ENCODE measurements at places on chromosomes 7 and 10.

DNA sequence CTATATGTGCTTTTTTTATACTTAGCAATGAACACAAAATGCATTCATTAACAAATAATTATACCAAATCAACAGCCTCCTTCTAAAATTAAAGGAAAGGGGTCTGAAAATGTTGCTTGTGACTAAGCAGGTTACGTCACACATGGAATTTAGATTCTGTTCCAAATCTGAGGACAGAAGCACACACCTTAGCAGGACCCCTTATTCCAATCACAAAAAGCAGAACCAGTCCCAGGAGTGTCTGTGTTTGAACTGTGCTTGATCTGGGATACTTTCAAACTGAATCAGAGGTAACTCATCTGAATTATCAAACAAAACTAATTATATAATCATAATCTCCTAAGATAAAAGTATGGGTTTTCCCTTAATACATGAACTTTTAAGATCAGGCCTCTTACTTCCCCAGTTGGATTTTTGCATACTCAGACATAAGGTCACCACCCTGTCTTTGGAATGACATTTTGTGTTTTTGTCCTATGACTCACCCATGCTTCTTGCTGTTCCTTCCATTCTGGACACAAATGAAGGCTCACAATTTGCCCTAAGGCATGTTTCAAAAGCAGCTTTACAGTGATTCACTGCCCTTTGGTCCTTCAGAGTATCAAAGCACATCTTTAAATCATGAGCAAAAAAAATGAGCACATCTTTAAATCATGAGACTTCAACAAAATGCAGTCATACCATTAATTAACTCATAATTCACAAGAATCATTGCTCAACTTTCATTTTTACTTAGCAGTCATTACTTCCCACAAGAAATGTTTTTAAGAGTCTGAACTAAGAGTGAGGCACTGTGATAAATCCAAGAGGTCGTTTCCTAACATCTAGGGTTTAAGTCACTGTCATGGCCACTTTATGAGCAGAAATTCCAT, 35.5 kb downstream of the SEMA3C start:
- DNase-seq, result no peak

DNA sequence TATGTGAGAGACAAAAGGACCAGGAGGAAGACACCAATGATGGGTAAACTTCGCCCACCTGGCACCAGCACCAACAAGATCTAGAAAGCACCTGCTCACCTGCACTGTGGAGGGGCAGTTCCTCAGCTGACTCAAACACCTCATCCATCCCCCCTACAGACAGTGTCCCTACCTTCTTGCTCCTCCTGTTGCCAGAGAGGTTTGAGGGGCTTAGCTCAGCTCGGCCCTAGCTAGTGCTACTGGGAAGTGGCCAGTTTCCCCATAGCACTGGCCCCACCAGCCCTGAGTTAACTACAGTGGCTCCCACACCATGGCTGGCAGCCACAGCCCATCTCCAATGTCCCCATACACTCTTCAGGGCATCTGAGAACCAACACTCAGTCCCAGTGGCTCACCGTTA, 70.8 kb downstream of the GRID1 start:
- no peak for DNase-seq

- DNase-seq, result no peak
Measured at GRCh38 chr10:59993931-59994330, 87.6 kb upstream of the CCDC6 start.

GRCh38 chr10:112986544-112987190, 36.6 kb downstream of the TCF7L2 start:
- DNase-seq, result no peak

DNA sequence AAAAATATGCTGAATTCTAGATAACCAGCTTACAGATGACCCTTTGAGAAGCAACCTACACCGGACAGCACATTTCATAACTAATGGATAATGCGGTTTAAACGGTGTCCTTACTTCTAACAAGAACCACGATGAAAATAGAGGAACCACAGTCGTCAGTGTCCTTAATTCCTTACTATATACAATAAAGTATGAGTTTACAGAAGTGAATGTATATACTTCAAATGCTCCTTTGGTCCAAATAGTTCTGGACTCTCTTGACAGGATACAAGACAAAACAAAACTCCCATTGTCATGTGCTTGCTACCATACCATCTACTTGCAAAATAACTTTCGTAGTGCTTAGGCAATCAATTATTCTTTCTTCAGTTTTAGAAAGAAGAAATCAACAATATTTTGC, 2.4 kb downstream of the NAMPT start:
- DNase-seq, result no peak

DNA sequence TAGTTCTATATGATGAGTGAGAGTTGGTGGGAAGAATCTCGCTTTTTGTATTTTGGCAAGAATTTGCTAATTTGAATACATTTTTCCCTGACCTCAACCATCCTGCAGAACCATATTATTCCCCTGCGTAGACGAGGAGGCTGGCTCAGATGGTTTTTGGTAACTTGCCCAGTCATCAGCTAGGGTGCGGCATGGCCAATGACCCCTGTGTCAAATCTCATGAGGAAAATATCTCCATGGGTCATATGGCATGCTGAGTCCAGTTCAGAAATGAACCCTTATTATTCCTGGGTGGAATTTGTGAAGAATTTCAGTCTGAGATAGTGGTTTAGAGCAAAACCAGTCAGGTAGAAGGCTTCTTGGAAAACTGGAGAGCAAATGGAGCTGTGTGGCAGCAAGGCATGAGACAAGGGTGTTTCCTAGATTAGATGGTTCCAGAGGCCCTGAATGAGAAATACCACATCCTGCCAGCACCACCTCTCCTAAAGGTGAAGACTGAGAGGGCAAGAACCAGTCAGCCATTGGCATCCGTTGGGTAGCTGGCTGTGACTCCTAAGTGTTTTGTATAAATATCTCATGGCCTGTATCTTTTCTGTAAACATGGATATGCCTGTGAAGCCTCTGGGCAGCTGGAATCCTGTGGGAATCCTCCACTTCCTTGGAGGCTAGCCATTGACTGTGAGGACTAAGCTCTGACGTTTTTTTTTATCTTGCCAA, 5.8 kb upstream of the UPP1 start:
- DNase-seq, result no peak

GRCh38 chr7:24659505-24659904, 86.3 kb downstream of the PALS2 start:
- no peak for DNase-seq

GRCh38 chr10:70902661-70903261, 14.4 kb upstream of the PCBD1 start:
- DNase-seq, result no peak

- DNase-seq, result no peak
Measured at GRCh38 chr10:71349406-71349805, 30.3 kb downstream of the SLC29A3 start.

- DNase-seq, result no peak
Measured at GRCh38 chr10:133458710-133459453, 5.1 kb downstream of the SCART1 start.

- DNase-seq, result no peak
Measured at GRCh38 chr10:11898372-11899066, 75.4 kb downstream of the PROSER2 start.

DNA sequence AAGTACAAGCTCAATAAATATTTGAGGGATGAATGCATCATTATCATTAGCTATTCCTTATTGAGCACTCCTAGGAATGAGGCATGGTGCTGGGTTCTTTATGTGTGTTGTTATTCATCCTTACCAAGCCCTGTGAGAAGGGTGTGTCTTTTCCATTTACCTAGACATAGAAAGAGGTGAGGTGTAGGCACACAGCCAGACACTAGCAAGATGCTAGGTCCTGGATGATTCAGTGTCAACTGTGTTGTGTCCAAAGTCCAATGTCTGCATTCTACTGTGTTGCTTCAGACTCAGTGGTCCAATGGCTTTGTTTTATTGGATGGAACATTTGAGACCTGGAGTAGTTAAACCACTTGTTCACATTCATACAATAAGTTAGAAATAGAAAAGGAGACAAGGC, 605.5 kb downstream of the LRMDA start:
- DNase-seq, result no peak

DNA sequence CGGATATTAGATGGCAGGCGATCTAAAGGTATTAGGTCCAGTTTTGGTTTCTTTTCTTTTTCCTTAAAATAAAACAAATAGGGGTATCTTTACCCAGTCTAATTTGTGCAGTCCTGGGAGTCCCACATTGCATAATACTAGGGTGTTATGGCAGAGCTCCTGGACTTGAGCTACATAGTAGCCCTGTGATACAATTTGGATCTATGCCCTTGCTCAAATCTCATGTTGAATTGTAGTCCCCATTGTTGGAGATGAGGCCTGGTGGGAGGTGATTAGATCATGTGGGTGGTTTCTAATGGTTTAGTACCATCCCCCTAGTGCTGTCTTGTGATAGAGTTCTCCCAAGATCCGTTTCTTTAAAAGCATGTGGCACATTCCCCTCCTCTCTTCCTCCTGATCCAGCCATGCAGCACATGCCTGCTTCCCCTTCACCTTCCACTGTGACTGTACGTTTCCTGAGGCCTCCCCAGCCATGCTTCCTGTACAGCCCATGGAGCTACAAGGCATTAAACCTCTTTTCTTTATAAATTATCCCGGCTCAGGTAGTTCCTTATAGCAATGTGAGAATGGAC, 141.9 kb downstream of the RPS24 start:
- no peak for DNase-seq

DNA sequence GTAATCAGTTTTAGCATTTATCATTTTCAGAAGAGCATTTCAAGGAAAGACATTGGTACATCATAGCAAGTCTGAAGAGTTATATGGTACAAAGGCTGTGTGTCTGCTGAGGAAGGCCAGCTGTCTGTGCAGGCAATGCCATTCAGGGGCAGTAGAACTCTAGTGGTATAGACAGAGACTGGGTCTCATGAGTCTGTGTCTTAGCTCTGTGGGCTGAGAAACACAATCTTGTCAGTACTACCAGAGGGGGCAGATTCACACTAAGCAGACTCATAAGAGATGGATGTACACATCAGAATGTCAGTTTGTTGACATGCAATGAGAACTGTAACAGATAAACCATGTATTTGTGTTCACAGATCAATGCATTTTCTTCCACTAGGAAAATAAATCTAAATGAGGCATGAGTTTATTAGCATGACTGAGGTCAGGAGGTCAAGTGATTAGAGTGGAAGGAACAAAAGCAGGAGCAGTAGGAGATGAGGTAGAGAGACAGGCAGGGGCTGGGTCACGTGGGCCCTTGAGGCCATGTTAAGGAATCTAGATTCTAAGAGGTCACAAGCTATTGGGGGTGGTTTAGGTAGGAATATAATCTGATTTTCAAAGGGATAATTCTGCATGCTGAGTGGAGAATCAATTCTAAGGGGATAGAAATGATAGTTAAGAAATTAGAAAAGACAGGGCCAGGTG, 7.5 kb upstream of the GGCT start:
- DNase-seq, result no peak

DNA sequence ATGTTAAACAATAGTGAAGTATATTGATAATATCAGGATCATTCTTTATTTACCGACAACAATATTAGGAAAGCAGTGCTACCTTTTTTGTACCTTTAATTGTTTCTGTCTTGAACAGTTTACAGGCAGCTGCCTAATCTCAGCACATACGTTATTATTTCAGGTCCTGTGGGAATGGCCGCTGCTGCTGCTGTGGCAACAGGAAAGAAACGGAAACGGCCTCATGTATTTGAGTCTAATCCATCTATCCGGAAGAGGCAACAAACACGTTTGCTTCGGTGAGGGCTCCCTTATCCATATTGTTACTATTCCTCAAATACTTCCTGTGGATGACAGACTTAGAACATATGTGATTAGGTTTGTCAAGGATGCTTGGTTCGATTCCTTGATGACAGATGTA, 59.7 kb downstream of the NRF1 start:
- DNase-seq, result no peak

GRCh38 chr7:90270431-90271178, 25.6 kb downstream of the CFAP69 start:
- DNase-seq, result no peak

- no peak for DNase-seq
Measured at GRCh38 chr10:2038036-2038435, 300.7 kb upstream of the ADARB2 start.

GRCh38 chr7:139297795-139298194, 43.3 kb upstream of the FMC1 start:
- DNase-seq, result no peak

GRCh38 chr7:40580776-40581175, 446.0 kb downstream of the SUGCT start:
- DNase-seq, result no peak

DNA sequence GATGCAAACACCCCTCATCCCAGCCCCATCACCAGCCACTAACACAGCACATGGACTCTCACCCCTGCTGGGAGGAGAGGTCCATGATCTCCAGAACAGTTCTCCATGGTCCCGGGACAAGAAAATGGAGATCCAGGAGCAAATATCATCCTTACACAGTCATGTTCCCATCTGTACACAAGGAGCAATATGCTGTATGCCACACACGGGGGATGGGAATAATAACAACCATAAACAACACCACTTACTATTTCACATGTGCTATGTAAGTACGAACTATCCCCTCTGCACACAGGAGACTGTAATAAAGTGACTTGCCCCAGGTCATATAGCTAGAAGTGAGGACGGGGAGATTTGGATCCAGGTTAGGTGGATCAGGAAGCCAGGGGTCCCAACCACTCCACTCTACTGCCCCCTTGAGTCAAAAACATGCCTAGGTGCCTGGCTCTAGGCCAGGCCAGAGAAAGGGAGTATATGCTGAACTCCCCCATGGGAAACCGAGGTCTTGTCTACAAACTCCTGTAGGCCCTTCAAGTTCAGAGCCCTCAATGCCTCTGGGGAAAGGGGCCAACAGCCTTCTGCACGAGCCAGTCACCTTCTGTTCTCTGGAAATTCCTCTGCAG, 34.1 kb downstream of the LRRC20 start:
- DNase-seq, result no peak

DNA sequence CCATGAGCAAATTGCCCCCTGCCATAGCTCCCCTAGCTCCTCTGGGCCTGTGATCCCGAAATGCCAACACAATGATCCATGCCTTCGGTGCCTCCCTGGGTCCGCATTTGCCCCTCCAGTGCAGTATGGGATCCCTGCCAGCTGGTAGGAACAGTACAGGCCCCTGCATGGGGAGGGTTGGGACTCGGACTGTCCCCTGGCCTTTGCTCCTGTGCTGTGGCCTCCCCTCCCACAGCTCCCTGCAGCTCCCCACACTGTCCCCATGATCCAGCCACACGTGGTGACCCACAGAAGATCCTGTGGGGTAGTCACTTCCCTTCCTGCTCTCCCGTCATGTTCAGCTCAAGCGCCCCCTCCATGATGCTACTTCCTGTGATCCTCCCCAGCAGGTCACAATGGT, 140.3 kb downstream of the MAPK8 start:
- DNase-seq, result no peak

- DNase-seq, result no peak
Measured at GRCh38 chr10:72792288-72792687, 100.3 kb downstream of the MCU start.

DNA sequence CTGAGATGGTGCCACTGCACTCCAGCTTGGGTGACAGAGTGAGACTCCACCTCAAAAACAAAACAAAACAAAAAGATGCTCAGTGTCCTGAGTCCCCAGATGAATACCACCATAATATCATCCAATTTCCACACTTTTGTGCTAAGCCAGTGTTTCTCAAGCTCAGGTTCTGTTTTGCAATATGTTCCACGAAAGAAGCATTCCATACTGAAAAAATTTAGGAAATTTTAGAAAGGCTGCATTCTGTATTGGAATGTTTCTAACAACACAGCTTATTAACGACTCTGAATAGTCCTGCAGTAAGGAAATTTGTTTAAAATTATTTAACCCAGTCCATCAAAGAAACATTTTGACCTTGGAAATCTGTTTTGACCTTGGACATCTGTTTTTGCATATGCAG, 142.4 kb downstream of the EPC1 start:
- DNase-seq, result no peak

GRCh38 chr7:155584763-155585531, 38.6 kb upstream of the CNPY1 start:
- no peak for DNase-seq
